ENCODE measurements at places on chromosomes 16 and 17.
A peak's percentile ranks its signal among the peaks of the same experiment; 100 is the strongest.

DNA sequence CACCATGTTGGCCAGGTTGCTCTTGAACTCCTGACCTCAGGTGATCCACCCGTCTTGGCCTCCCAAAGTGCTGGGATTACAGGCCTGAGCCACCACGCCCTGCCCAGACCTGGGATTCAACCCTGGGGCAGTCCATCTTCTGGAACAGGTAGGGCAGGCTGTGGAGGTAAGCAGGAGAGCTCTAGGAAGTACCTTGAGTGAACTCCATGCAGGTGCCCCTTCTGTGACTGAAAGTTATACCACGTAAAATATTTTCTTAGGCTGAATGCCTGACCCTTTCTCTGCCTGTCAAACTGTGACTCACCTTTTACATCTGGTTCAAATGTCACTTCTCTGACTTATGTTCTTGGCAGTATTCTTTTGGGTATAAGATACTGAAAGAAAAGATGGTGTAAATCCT, 86.7 kb upstream of the ELAC2 start:
- DNase-seq: no peak

- DNase-seq: no peak
These were observed 4.9 kb upstream of the TMEM11 start for GRCh38 chr17:21218831-21219380.

GRCh38 chr16:66605177-66605978, 874 bp downstream of the CMTM3 start:
- peak; percentile 33 for DNase-seq

- DNase-seq: no peak
These were observed 130.7 kb downstream of the C16orf95 start for GRCh38 chr16:87186446-87186845.

DNA sequence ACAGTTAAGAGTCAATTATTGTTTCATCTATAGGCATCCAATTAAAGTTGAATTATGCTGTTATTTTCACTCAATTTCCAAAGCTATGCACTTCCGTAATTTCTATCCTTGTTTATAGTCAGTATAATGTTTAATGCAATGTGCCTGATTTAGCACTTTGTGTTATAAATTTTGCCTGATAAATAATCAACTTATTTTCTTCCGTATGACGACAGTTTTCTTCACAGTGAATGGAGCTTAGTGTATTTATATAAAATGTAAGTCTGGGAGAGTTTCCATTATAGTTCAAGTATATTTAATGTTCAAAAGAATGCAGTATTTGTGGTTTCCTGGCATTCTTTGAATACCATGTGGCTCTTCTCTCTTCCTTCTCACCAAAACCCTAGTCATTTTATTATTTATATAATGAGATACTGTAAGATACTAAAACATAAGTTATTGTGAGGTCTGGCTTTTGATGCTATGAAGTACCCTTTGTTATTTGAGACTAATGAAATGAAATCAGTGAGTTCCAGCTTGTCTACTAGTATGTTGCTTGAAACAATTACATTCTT, 240.6 kb downstream of the PRKCA start:
- no peak for DNase-seq

- DNase-seq: no peak
These were observed 1.8 kb upstream of the RARA start for GRCh38 chr17:40307001-40307730.

DNA sequence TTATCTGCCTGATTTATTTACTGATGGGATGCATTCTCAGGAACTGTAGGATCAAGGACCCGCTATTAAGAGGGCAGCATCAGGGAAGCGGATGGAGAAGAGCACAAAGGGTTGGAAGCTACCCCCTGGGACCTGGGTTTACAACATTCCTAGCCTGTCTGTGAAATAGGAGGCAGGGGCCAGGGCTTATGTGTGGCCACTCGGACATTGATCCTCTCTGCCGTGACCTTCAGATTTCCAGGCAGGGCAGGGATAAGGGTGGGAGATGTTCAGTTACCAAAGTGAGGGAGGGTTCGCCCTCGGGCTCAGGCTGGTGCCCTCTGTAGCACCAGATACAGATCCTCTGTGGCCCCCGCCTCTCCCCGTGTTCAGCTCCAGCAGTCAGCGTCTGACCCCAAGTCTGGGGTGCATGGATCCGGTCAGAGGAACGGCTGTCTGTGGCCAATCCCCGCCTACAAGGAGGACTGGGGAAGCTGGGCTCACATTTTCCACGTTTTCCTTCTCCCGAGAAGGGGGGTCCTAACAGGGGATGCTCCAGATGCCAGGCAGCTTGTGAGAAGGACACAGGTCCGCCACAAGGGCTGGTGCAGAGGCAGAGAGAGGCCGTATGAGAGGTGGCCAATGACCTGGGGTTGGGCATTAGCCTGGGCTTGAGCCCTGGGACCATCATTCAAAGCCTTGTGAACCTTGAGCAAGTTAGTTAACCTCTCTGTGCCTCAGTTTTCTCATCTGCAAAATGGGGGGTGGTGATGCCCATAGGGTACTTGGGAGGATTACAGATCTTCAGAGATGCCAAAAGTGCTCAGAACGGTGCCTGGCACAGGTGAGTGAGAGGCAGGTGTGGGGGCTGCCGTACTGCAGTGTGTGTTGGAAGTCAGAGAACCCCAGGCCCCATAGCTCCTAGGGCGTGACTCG, 48.3 kb downstream of the ATP2C2 start:
- DNase-seq: no peak

DNA sequence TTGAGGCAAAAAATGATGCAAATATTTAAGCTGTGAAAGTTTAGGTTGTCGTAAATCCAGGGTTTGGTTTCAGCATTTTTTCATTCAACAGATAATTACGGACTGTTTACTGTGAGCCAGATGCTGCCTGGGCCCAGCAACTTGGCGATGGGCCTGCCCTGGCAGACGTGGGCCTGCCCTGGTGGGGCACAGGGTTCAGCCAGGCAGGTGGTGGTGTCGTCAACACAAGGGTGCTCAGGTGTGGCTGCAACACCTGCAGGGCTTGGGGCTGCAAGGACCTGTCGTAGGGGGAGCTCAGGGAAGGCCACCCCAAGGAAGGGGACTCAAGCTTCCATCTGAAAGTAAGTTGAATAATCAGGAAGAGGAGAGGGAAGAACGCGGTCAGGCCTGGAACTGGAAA, 15.1 kb downstream of the ZC3H18 start:
- DNase-seq: no peak

GRCh38 chr17:17738901-17739300, 57.6 kb downstream of the RAI1 start:
- no peak for DNase-seq

DNA sequence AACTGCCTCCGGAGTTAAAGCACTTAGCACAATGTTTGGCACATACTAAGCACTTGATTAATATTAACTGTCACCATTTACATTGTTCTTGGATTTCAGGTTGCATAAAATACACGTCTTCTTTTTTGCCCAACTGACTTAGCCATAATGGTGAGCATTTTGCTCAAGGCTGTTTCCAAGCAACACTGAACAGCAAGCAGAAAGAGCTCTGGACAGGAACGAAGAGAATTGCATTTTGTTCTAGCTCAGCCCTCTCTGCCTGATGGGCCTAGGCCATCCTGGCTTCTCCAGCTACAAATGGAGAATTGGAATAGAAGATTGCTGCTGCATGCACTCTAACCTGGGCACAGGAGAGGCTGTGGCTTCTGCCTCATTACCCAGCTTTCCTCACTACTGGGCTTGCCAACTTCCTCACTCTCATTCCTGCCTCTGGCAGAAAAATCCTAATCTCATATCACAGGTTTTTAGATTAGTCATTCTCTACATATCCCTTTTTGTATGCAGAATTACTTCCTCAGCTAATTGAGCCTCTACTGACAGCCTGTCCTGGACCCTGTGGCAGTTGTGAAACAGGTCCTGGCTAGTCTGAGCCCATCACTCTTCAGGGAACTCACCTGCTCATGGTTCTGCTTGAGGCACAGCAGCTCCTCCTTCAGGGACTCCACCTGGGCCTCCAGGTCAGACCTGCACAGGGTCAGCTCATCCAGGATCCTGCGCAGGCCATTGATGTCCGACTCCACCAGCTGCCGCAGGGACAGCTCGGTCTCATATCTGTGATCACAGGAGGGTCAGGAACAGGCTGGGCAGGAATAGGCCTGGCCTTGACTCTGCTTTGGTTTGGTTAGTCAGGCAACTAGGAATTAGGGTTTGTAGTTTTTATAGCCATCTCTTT, 2.5 kb downstream of the KRT33A start:
- DNase-seq: no peak

DNA sequence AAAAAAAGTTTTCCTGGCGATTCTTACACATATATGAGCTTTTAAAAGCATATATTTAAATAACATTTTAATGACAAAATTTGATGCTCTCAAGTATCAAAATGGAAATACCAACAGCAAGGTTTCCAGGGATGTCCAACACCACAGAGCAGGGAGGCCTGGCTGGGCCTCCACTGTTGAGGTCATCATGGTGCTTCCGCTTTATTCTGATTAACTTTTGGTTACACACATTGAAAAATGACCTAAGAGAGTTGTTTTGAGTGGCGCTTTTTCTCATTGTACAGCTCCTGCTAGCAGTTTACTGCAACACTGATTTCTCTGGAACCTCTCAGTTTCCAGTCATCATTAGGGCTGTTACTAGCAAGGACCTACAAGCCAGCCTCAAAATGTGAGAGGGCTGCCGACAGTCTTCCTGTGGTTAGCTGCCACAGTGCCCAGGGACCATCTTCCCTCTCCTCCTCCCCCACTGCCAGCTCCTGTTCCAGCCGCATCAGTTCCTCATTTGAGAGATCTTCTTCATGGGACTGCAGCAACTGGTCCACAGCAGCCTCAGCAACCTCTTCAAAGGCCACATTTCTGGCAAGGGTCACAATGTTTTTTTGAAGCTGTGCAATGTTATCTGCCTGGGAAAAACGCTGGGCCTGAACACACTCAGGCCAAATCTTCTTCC, 21.3 kb downstream of the DEF8 start:
- DNase-seq: no peak

GRCh38 chr16:89319886-89320781, 102.6 kb downstream of the ZNF778 start:
- no peak for DNase-seq

GRCh38 chr16:87192452-87193073, 124.6 kb downstream of the C16orf95 start:
- DNase-seq: no peak

DNA sequence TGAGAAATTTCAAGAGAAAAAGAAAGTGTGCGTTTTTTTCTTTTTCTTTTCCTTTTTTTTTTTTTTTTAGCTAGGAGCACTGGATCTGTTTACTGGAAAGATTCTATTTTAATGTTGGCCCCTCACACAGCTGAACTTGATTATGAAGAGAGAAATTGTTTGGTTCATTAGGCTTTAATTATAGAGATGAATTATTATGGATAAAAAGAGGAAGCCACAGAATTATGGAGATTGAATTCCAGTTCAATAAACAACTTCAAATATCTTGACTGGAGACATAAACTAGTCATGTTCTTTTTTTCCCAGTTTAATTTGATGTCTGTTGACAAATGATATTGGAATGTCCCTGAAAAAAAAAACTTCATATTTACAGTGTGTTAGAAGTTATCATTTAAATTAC, 152.0 kb upstream of the HS3ST3A1 start:
- no peak for DNase-seq

GRCh38 chr16:1997494-1998359, 8.0 kb downstream of the SYNGR3 start:
- DNase-seq: no peak

DNA sequence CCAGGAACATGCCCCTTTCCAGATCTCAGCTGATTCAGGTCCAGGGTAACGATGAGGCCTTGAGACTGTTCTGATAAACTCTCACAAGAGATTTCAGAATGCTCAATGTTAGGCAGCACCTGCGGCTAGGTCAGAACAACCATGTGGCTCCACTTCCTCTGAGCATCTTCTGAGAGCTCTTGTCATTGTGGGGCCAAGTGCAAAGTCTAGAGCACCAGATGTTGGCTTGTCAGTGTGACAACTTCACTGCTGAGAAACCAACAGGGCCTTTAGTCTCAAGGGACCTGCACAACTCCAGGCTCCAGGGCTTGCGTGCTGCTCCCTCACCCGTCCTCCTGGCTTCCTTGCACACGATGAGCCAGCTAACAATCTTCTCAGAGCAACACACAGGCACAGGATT, 29.0 kb downstream of the FCSK start:
- DNase-seq: no peak

DNA sequence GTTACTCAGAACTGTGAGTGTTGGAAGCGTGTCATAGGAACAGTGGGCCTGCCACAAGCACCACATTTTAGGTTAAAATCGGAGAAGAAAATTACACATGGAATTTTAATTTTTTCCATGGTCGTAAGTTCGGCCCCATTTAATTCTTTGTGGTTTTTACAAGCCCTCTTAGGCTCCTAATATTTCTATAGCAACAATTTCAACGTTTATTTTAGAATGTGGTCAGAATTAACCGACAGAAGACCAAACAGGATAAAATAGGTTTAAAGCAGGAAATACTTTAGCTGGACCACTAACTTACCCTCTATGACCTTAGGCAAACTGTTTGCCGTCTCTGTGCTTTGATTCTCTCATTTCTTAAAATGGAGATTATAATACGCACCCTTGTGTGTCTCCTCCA, 69.9 kb downstream of the FTO start:
- DNase-seq: no peak

- DNase-seq: no peak
These were observed 981 bp downstream of the GLG1 start for GRCh38 chr16:74605746-74606520.

- DNase-seq: no peak
These were observed 882.8 kb upstream of the SOX9 start for GRCh38 chr17:71237903-71238538.

DNA sequence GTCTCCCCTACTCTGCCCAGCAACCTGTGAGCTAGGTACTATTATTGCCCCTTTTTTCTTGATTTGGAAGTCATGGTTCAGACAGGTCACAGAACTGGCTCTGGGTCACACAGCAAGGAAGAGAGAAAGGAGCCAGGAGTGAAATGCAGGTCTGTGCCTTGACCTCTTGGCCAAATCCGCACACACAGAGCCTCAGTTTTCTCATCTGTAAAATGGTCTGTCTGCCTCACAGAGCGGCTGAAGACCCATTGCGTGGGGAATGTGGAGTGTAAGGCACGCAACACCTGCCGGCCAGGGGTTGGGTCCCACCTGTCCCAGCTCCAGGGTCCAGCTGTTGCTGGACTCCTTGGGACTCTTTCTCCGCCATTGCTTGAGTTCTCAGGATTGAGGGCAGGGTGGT, 32.4 kb downstream of the CNGB1 start:
- DNase-seq: no peak

GRCh38 chr17:56478836-56479447, 114.6 kb upstream of the NOG start:
- no peak for DNase-seq

DNA sequence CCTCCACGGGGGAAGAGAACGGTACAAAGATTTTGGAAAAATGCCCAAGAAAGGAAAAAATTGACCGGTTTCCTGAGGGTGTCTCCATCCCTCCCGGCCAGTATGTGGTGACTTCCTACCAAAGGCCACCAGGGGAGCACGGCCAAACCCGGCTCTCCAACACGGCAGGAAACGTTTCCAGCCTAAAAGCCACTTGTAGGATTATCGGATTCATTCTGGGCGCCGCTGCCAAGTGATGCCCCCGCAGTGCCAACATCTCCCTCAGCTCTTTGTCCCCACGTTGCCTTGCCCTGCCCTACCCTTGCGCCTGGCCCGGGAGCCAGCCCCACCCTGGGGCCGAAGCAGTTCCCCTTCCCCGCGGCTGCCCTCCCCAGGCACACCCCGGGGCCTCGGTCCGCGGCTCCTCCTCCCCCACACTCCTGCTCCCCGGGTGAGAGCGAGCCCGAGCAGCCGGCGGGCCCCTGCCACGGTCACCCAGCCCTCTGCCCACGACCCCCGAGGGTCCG, 688 bp downstream of the CRK start:
- DNase-seq: peak; percentile 26

- DNase-seq: no peak
These were observed 11.8 kb upstream of the CLTC start for GRCh38 chr17:59607817-59608403.

GRCh38 chr17:68884888-68885287, 70.3 kb downstream of the ABCA8 start:
- no peak for DNase-seq
